ENCODE measurements at places on chromosomes 6 and 20.

GRCh38 chr20:26209171-26209941, 512.7 kb upstream of the ZNF337 start:
- no peak for DNase-seq

GRCh38 chr20:460707-461106, 1.6 kb downstream of the TBC1D20 start:
- DNase-seq = no peak

DNA sequence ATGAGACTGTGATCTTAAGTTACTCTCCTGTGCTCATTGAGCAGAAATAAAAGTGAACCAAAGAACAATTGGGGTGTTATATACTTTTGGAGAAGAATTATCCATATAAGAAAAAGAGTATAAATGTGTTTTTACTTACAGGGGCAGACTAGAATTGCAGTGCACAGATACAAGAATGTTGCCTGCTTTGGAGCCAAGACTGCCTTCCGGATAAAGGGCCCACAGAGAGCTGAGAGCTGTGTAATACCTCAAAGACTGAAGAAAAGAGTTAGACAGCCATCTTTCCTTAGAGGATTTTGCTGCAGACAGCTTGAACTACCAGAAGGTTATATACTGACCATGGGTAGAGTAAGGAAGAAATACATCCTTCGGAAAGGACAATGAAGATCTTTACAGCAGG, 1235.5 kb upstream of the CITED2 start:
- DNase-seq = no peak

- no peak for DNase-seq
These were observed 528.7 kb downstream of the DOK5 start for GRCh38 chr20:55004044-55004443.

DNA sequence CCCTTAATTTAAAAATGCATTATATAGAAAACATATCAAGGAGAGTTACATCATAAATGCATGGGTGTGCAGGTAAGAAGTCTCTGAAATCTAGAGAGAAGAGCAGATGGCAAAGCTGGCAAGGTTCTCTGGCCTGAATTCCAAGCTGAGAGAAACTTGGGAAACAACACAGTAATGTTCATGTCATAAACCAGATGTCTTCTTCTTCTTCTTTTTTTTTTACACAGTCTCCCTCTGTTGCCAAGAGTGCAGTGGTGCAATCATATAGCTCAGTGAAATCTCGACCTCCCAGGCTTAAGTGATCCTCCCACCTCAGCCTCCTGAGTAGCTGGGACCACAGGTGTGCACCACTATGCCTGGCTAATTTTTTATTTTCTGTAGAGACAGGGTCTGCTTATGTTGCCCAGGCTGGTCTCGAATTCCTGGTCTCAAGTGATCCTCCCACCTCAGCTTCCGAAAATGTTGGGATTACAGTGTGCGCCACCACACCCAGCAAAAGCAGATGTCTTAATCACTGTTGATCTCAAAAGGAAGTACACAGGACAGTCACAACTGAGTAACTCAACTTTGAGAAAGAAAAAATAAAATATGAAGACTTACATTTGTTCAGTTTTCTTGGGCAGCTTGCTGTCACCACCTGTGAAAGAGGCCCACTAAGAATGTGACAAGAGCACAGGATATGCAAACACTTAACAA, 77.3 kb downstream of the DNAAF9 start:
- DNase-seq = no peak

DNA sequence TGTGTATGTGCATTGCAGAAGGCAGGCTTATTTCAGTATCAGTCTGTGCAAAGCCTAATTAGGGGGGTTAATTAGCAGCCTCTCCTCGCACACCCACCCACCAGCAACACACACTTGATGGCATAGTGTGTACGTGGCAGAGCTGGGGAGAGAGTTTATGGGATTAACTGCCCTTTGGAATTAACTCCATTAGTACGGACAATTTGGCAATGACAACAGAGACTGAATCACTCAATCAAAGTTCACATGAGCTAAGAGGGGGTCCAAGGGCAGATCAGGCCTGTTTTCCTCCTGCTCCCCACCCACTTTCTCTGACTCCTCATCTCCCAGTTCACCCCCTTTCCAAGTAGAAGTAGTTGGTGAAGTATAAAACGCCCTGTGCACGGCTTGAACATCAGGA, 69.5 kb downstream of the LRFN2 start:
- no peak for DNase-seq

DNA sequence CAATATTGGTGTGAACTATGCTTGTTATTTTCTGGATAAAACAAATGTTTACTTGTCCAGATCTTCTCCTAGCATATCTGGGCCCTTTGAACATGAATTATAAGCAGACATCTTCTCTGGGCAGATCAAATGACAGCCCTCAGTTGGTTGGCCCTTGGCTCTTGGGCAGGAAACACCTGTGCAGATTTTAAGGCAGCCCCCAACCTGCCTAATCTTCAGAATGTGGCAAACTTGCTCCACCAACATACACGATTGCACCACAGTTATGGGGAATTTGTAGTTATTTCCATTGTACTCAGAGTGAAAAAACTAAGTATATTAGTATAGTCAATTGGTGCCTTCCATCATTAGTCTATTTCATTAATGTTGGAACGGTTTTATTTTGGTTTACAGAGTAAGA, 94.9 kb upstream of the KCNK16 start:
- no peak for DNase-seq

DNA sequence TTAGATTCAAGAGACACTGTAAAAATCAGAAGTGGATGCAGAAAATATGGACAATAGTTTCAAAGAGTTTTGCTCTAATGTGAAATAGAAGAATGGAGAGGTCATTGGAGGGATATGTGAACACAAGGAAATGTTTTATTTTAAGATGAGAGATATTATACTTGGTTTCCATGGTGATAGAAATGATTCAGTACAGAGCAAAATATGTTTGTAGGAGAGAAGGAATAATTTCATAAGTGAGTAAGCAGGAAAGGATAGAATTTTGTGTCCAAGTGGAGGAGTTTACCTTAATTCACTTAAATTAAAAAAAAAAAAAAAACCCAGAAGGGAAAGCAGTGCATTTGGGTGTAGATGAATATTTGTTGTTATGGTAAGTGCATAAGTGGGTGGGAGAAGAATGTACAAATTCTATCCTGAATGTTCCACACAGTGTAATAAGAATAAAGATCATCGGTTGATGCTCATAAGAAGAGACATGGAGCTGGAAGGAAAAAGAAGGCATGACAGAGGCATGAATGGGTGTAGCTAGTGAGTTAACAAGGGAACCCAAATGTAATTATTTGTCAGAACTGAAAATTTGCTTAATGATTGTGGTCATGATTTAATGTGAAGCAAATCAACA, 688.9 kb upstream of the GJE1 start:
- DNase-seq = no peak

GRCh38 chr6:3746119-3746691, 5.3 kb downstream of the PXDC1 start:
- no peak for DNase-seq

GRCh38 chr6:33962246-33963027, 158.6 kb upstream of the MLN start:
- DNase-seq = no peak

DNA sequence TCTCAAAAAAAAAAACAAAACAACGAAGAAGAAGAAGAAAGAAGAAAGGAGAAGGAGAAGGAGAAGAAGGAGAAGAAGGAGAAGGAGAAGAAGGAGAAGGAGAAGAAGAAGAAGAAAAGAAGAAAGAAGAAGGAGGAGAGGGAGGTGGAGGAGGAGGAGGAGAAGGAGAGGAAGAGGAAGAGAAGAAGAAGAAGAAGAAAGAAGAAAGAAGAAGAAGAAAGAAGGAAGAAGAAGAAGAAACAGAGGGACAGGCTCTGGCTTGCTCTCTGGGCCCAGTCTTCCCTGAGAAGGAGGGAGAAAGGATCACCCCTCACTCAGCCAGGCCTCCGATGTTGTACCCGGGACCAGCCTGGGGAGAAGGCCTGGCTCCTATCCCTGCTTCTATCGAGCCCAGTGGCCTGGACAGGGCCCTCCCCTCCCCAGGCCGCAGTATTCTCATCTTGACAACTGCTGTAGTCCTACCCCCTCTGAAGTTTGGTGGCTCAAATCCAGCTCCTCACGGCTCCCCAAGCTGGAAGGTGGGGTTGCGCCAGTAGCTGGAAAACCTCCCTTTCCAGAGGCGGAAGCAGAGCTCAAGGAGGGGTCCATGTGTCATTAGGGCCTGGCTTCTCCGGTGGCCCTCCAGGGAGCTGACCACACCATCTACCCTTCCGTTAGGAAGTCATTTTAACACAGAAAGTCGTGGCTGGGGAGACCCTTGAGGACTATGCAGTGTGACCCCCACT, 18.9 kb downstream of the C6orf132 start:
- DNase-seq = no peak

DNA sequence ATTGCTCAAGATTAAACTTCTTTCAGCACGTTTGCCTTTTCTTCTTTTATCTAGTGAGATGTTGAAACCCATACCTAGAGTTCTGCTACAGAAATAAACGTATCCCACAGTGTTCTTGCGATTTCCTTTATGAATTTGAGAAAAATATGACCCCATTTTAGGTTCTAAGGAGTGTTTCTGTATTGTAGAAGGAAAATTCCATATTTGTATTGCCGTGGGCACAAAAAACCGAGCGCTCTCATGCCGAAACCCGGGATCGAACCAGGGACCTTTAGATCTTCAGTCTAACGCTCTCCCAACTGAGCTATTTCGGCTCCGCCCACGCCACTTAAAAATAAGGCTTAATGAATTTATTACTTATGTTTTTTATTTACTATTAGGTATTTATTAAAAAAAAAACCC, 23.7 kb downstream of the ZNF311 start:
- peak; percentile 49 for DNase-seq

DNA sequence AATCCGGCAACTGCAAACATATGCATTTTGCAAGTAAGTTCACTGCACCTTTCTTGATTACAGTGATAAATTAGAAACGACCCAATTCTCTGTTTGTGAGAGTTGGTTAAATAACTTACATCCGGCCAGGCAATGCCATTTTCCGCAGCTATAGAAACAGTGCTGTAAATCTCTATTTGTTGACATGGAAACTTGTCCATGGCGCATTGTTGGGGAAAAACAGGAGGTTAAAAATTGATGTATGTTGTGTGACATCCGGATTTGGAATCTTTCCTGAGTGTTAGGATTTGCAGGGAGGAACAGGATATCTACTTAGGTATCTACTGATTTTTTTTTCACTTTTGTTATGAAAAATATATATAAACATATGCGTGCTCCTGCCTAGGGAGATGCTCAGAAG, 66.5 kb downstream of the DLGAP4 start:
- DNase-seq = no peak

DNA sequence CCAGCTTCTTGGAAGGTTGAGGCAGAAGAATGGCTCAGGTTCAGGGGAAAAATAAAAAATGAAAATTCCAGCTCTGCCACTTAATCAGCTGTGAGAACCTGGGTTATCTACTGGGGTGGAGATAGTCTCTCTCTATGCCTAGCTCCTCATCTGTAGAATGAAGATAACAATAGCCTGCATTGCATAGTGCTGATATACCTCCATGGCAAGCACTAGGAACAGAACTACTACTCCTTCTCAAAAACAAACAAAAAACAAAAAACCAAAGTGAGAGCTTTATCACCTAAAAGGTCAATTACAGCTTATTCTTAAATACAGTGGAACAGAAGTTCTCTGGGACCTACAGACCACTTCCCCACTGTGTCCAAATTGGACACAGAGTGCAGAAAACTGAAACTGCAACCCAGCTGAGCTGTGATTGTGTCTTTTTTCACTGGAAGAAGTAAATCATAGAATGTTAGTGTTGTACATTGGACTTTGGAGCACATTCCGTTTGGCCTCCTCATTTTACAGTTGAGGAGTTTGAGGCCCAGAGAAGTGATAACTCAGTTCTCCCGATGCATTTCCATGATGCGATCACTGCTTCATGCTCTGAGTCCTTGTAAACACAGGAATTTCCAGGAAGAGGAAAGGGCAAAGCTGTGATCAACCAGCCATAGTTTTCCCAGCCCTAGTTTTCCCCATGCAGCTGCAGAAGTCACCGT, 23.3 kb downstream of the MTFR2 start:
- DNase-seq = no peak

DNA sequence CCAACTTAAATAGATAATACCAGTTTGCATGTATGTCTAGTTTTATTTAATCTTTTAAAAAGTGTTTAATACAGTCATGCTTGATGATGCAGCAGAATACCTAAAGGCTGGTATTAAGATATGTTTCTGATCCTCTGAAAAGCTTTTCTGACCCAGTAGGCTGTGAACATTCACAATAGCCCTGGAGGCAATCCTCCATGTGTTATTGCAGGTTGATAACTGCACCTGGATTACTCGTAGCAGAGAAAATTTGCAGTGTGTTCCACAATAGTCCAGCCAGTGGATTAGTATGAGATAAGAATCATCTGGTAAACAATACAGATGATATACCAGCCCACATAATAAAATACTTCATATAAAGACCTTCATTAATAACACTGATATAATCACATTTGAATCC, 178.9 kb upstream of the RNF217 start:
- DNase-seq = no peak

DNA sequence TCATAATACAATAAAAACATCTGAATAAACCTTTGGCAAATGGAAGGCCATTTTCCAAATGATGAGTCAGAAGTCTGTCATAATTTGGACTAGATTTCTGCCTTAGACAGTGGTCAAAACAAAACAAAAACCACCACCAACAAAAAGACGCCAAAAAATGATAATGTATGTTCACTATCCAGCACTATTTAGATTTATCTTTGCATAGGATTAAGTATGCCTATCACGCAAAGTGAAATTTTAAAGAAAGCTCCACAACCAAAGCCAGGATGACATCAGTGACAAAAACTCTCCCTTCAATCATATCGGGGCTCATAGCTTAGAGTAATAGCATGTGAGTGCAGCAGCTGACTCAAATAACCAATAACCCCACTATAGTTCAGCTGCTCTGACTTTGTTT, 201.9 kb downstream of the MOXD1 start:
- no peak for DNase-seq

DNA sequence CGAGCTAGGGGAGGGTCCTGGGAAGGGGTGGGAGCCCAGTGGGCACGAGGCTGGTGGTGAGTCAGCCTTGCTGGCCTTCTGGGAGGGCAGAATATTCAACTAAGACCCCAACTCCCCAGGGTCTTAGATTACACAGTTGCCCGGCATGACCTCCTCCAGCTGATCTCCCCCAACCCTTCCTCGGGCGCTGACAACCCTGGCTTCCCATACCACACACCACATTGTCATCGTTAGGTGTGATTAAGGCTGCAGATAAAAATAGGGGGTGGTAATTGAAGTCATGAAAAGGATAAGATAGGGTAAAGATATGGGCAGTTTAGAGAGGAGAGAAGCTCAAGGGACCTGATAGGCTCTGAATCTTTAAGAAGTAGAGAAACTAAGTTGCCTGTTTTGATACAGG, 10.5 kb downstream of the CDC40 start:
- DNase-seq = no peak

GRCh38 chr6:157520596-157521361, 139.8 kb downstream of the ZDHHC14 start:
- DNase-seq = no peak

GRCh38 chr6:106520711-106521401, 108.4 kb downstream of the RTN4IP1 start:
- DNase-seq = peak; percentile 71

DNA sequence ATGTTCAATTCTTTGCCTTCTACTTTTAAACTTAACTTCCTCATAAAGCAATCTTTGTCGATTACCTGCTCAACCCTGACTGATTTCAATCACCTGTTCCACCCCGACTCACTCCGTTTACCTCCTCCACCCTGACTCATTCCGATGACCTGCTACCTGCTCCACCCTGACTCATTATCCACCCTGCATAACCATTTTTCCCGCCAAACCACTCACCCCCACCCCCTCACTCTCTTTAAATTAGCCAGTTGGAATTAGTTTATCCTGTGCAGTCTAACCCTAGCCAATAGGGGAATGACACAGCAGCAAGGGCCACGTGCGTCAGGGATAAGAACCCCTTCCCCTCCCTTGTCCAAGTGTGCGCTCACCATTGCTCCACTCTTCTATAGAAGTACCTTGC, 56.7 kb upstream of the MRAP2 start:
- DNase-seq = no peak
